ENCODE measurements at places on chromosomes 7 and 10.

GRCh38 chr10:77939561-77940001 is 13.0 kb upstream of the DLG5 start:
- DNase-seq = no peak

DNA sequence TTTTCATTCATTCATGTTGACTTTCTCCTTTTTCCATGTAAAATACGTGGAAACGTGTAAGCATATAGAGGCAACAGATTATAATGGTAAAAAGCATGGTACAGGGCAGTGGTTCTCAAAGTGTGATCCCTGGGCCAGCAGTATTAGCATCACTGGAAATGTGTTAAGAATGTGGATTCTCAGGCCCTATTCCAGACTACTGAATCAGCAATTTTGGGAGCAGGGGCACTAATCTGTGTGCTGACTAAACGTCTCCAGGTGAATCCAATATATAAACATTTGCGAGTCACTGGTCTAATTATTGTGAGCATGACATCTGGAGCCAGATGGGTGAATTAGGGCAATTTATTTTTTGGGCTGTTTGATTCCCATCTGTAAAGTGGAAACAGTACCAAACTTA is 5.1 kb upstream of the GPR158 start:
- DNase-seq = no peak

DNA sequence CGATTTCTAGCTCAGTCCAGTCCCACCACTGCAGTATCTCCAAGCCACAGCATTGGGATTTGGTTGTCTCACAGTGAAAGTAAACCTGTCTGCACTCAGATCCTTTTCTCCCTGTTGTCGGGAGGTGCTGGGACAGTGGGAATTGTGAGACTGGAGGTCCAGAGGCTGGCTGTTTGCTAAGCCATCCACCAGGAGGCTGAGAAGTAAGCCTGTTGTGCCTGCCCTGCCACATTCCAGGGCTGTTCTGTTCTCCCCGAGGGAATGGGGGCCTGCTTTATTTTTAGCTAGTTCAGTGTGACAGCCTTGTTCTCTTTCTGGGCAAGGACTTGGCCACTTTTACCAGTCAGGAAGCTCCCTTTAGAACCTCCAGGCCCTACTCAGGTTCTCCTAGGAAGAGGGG is 54.9 kb downstream of the HK1 start:
- no peak for DNase-seq

GRCh38 chr10:123742751-123743440 is 76.7 kb downstream of the GPR26 start:
- no peak for DNase-seq

DNA sequence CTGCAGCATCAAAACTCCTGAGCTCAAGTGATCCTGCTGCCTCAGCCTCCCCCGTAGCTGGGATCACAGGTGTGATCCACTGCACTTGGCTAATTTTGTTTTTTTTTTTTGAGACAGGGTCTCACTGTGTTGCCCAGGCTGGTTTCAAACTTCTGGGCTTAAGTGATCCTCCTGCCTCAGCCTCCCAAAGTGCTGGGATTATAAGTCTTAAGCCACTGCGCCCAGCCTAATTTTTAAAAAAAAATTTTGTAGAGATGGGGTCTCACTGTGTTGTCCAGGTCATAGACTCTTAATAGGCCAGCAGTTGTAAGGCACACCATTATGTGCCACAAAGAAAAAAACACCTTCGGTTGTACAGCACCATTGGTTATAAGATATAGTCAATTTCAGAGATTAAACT is 122.4 kb downstream of the MAPK8 start:
- DNase-seq = no peak

GRCh38 chr7:2706685-2707126 is 18.7 kb downstream of the AMZ1 start:
- no peak for DNase-seq

GRCh38 chr7:151512353-151512752 is 7.3 kb downstream of the RHEB start:
- no peak for DNase-seq

DNA sequence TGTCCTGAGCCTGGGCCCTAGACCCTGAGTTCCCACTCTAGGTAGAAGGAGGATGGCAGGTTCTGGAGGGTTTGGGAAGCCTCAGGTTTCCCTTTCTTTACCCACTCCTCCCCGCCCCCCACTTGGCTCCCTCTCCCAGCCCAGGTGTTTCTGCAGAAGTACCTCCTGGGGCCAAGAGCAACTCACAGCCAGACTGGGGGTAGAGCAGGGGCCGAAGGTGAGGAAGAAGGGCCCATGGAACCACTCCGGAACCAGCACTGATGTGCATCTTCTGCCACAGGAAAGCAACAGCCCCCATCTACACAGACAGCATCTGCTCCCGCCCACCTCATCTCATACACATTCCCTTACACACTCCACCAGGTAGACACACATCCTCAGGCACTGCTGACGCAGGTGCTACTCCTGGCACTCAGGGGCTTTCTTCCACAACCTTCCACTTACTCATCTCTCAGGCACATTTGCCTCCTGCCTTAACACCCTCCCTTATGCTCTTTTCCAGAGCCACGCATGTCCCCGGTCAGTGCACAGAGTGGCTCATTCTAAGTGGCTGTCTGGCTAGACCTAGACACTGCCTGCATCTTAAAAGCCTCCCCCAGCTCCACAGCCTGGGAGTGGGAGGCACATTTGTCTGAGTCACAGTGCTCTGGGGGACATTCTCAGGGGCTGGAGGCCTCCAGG is 1.8 kb downstream of the EPHB6 start:
- no peak for DNase-seq

DNA sequence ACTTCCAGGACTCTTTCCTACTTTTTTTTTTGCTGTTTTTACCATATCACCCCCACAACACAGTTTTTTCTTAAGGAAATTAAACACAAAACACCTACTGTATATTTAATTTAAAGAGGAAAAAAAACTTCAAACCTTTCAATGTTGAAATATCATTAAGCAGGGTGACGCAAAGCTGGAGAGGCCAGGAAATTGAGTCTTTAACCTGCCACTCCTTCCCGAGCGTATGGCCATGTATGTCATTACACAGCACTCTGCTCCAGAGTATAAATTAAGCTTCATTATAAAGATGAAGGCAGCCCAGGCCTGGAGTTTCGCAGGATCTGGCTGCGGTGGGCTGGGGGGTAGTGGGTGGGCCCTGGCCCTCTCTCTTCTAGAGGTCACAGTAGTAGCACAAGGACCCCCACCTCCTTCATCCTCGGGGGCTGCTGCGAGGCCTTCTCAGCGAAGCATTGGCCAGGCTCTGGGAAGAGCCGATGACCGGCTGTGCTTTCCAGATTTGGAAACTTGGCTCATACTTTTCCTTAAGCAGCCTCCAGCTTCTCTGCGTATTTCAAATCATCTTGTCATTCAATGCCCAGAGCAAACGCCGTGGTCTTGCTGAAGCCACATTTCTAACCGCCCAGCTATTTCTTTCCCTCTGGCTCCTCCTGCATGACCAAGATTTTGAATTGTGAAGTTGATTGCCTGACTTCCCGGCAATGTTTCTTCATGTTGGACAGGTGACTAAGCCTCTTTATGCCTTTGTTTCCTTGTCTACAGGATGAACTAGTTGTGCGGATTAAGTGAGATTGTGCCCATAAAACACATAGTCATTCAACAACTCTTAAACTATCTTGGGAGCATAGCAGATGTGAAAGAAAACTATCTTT is 765.1 kb downstream of the SUGCT start:
- DNase-seq = no peak

DNA sequence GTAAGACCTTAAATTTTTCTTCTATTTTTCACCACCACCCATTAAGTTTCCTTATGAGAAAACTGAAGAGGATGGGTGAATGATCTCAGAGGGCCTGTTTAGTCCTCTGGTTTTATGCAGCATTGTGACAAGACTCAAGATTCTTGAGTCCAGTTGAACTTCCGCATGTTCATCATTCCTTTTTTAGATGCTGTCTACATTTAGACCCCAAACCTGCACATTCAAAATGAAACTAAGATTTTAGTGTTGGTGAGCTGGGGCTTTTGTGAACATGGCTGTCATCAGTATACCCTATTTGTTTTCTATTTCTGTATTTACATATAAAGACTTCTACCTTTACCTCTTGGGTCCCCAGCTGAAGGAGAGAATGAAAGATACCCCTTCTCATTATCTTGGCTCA is 31.1 kb downstream of the NET1 start:
- no peak for DNase-seq

- no peak for DNase-seq
Measured at GRCh38 chr7:85673876-85674275, 487.0 kb upstream of the SEMA3D start.

DNA sequence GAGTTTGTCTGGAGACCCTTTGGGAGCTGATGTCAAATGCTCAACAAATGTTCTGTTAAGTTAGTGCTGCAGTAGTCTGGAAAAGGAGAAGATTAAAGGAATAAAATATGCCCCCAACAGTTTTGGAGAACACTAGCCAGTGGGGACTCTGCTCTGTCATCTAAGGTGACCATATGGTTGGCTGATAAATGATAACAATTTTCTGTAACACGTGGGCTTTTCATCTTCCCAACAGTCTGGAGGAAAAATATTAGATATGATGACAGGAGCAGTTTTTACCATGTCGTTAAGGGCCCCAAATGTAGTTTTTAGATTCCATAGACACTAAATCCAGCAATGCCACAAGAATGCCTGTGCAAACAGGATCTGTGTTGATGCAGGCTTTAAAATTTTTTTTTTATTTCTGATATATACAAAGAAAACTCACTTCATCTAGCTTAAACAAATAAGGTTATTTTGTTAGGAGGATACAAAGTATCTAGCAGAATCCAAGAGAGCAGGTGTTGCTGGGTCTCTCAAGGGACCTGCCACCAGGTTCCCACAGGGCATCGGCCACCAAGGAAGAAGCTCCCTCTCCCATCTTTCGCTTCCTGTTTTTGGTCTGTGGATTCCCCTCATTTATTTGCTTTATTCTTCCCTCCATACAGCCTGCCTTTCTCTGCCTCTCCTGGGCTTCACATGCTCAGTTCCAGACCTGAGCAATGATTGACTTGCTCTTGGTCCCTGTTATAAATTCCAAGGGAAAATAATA is 6.2 kb upstream of the CFAP58 start:
- DNase-seq = no peak

GRCh38 chr7:106357675-106358074 is 72.9 kb upstream of the NAMPT start:
- no peak for DNase-seq

GRCh38 chr10:112985690-112986543 is 35.9 kb downstream of the TCF7L2 start:
- DNase-seq = no peak

- peak; percentile 3 for DNase-seq
Measured at GRCh38 chr7:37284805-37285231, 163.8 kb downstream of the ELMO1 start.

GRCh38 chr10:122162671-122163173 is 108.4 kb upstream of the BTBD16 start:
- DNase-seq = no peak

DNA sequence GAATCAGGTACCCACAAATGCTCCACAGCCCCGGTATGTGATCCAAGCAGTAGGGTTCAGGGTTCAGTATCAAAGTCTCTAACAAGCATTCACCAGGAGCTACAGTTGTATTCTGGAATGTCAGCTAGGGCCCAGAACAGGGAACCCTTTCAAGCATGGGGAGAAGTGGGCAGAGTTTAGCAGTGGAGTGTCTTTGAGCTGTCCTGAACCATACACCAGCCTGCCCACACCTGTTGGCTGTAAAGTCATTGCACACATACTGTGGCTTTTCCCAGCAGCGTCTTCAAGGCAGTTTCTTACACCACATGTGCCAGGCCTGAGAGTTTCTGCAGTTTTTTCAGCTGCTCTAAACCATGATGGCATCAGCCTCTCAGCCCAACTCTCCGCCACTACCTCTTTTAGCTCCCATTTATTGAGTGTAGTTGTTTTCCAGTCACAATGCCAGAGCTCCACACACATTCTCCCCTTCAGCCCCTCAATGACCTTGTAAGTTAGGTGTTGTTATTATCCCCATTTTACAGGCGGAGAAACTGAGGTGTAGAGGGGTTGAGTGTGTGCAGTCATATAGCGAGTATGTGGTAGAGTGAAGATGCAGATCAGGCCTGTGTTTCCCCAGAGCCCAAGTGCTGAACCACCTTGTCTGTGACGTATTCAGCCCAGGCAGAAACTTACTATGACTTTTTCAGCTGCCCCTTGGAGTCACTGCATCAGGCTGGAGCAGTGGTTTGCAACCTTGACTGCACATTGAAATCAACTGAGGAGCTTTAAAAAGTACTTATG is 83.1 kb downstream of the CHN2 start:
- DNase-seq = no peak

DNA sequence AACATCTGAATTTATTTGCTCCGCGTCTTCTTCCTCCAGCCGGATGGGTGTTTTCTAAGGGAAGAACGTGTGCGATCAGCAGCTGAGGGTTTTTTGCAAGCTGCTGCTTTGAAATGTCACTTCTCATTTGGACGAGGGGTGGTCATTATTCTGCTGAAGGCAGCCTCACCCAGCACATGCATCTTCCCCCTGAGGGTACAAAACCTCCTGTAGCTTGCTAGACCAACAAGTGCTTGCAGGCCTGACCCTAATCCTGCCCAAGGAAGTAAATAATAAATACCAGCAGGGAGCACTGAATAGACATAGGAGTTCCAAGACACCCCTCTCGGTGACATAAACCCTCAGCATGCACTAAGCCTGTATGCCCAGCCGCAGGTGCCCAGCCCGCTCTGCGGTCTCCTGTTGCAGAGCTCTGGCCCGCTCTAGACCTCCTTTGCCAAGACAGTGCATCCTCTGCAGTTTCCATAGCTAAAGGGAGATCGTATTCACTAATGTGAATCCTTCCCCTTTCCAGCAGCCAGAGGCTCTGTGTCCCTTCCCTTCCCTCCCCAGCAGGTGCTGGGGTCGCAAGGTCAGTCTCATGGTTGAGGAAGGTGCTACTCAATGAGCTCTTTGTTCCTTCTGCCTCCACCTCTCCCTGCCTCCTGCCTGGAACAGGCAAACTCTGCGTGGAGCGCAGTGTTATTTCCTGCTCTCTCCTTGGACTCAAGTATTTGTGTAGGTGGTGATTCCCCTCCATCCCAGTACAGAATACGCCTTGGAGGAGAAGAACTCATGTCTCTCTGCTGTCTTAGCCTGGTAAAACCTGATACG is 36.6 kb downstream of the SBDS start:
- DNase-seq = no peak

DNA sequence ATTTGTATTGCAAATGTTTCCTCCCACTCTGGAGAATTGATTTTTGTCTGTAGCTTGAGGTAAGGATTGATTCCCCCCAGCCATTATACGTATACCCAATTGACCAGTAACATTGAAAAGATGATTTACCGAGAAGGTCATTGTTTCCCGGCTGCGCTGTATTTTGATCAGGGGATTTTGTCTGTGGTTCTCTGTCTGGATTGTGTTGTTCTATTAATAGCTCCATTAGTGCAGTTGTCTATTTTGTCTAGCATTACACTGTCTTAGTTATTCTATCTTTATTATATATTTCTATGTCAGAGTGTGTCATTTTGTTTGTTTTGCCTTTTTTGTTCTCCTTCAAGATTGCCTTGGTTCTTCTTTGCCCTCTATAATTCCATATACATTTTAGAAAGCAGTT is 37.7 kb downstream of the AHR start:
- no peak for DNase-seq

- DNase-seq = no peak
Measured at GRCh38 chr10:71604324-71605018, 115.1 kb downstream of the C10orf105 start.
